ENCODE measurements at places on chromosomes 13 and 19. TPM values are rescaled to one million over a fixed set of nuclear protein-coding genes. Genes with fewer than 3 reads are reported as not detected.

DNA sequence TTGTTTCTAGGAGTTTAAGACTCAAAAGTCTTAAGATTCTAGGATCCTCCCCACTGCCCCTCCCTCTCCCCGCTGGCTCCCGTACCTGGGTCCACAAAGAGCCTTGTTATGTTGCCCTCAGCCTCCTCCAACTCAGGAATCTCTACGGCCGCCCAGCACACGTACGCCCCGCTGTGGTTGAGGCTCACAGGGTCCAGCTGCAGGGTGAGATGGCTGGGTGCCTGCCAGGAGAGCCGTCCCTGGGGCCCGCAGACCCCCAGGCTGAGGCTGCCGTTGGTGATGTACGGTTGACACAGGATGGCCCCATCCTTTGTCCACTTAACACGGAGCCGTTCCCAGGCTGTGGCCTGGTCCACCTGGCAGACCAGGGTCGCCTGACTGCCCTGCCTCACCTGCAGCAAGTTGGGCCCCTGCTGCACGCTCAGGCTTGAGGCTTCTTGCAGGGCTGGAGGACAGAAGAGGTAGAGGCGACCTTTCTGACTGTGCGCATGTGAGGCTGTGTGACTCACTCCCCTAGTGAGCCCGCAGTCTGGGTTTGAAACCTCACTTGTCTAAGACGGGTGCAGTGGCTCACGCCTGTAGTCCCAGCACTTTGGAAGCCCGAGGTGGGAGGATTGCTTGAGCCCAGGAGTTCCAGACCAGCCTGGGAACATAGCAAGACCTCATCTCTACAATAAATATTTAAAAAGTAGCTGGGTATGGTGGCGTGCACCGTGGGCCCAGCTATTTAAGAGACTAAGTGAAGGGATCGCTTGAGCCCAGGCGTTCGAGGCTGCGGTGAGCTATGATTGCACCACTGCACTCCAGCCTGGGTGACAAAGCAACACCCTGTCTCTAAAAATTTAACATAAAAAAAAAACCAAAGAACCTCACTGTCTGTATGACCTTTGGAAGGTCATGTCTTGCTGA is 4.0 kb downstream of the TMIGD2 start:
- DNase-seq = no peak

DNA sequence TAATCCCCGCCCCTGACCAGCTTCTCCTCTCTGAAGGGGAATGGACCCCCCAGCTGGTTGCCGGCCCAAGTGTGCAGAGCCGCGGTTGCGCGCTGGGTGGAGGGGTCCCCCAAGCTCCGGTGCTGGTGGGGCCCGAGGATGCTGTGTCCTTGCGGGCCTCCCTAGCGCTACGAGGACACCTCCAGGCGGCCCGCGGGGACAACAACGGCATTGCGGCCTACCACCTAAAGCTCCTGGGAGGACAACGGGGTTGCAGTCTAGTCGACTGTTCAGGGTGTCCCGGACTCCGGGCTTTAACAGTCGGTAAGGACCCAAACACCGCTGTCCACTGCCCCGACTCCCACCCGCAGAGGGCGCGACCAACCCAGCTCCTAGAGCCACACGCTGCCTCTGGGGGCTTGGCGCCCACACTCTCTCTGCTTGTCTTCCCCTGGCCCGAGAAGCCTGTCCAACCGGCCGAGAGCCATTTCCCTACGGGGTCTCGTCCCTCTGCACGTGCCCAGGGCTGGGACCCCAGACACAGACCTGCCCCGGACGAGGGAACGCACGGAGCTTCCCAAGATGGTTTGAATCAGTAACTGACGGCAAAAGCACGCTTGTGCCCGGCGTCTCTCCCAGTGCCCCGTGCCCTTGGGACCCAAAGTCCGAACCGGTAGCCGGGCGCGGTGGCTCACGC is 927 bp upstream of the SDHAF1 start:
- peak; percentile 25 for DNase-seq

GRCh38 chr19:32708457-32708856 is 11.1 kb upstream of the TDRD12 start:
- DNase-seq = no peak

- no peak for DNase-seq
Observed at GRCh38 chr19:663682-664117, 686 bp upstream of the RNF126 start.

GRCh38 chr13:100254002-100254401 is 165.1 kb downstream of the PCCA start:
- no peak for DNase-seq

DNA sequence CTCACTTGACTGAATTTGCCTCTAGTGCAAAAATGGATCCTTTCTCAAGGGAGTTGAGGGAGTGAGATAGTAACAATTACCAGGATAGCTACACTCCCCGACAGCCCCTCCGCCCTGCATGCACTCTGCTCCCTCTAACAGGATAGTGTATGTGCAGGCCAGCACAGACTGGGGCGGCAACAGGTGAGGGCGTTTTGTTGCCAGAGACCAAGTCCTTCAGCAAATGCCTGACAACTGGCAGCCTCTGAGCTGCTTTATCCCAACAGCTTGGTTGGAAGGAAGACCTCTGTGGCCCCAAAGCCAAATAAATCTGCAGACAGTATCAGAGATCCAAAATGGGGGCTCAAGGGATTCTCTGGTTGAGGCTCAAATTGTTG is 86.6 kb downstream of the SLC7A1 start:
- DNase-seq = no peak

- no peak for DNase-seq
Observed at GRCh38 chr19:56099638-56100539, 21.2 kb downstream of the ZNF787 start.

GRCh38 chr19:18118420-18119012 is 20.9 kb downstream of the MAST3 start:
- DNase-seq = no peak

GRCh38 chr13:101019126-101019525 is 344.5 kb upstream of the TMTC4 start:
- no peak for DNase-seq

- no peak for DNase-seq
Observed at GRCh38 chr13:97388373-97388772, 45.6 kb upstream of the RAP2A start.

DNA sequence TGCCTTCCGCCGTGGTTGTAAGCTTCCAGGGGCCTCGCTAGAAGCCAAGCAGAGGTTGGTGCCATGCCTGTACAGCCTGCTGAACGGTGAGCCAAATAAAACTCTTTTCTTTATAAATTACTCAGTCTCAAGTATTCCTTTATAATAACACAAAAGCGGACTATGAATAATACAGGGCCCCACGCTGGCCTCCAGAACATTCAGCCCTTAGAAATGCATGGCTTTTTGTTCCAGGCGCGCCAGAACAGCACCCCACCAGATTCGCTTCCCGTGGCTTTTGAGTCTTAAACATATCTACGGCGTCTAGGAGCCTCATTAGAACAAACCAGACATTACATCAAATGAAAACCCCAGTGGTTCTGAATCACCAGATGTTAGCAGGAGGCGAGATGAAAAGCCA is 75.1 kb downstream of the SLC15A1 start:
- DNase-seq = no peak

GRCh38 chr13:114115191-114115671 is 17.2 kb downstream of the RASA3 start:
- no peak for DNase-seq

DNA sequence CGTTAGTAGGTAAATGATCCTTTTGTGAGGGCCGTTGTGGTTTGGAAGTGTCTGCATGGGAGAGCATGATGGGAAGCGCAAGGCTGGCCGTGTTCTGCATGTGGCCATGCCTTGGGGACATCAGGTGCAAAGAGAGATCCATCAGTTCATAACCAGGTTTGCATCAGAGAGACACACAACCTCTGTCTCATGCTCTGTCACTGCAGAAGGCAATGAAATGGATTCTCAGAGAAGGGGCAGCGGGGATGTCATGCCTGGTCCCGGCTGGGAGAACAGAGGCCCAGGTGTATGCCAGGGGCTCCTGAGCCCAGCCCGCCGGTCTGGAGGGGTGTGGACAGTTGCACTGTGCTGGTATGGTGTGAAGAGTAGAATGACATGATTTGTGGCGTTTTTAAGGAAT is 60.2 kb downstream of the GGACT start:
- DNase-seq = no peak

GRCh38 chr19:33430674-33431277 is 57.3 kb downstream of the CEBPG start:
- DNase-seq = peak; percentile 51

- no peak for DNase-seq
Observed at GRCh38 chr19:8639821-8640401, 9.5 kb downstream of the NFILZ start.

DNA sequence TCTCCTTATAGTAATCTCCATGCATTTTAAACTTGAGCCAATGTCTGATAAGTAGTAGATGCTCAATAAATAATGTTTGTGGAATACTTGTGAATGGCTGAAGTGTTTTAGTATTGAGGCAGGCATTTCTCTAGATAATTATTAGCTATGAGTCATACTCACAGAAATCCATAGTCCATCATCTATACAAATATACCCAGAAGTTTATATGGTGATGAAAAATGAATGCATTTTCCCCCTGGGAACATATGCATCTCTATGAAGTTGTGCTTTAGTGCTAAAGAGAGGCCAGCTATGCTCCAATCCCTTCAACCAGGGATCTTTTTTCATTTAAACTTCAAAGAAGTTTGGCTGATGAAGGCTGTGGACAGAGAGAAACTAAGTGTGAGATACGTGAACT is 17.2 kb downstream of the MBNL2 start:
- DNase-seq = no peak

DNA sequence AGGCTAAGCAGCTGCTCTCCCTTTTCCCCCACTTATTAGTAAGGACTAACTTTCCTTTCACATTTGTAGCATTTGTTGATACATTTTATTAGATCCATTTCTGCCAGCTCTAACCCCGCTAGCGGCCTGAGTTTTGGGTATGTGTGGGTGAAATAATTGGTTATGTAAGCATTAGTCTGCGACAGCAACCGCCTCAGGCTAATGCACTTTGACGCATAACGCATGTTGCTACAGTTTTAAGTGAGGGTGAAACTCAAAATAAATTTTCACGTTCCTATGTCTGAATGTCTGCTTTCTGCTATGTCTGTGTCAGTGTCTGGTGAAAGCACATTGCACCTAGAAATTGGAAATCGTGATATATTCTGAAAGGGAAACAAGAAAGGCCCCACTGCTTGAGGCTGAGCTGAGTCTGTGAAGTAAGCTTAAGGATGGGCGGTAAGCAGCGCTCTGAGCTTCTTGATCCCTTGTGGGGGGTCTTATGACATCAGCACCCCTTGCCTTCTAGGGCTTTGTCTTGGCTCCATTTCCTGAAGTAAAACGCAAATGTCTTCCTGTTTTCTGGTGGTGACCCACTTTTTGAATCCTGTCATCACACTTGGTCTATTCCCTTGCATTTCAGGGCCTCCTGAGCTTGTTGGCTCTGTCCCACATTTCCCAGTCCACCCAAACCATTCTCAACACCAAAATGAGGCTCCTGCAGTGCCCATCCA is 648.3 kb upstream of the ARGLU1 start:
- no peak for DNase-seq

DNA sequence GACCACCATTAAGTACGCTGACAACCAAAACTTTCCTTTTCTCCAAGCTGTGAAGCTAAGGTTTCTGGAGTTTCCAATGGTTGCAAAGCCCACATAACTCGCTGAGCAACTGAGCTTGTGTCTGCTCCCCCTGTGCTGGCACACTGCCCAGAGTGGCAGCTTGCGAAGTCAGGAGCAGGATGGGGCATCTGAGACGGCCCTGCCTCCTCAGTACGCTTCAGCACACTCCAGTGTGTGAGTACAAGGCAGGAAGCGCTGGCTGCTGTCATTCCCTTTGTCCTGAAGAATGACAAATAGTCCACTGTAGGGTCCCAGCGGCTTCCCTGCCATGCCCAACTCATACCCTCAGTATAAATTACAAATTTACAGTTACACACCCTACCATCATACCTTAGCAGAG is 51.5 kb downstream of the SKA3 start:
- no peak for DNase-seq

- DNase-seq = no peak
Observed at GRCh38 chr13:52001120-52001731, 10.0 kb downstream of the ATP7B start.

- DNase-seq = no peak
Observed at GRCh38 chr13:103371271-103371670, 305.1 kb upstream of the SLC10A2 start.

DNA sequence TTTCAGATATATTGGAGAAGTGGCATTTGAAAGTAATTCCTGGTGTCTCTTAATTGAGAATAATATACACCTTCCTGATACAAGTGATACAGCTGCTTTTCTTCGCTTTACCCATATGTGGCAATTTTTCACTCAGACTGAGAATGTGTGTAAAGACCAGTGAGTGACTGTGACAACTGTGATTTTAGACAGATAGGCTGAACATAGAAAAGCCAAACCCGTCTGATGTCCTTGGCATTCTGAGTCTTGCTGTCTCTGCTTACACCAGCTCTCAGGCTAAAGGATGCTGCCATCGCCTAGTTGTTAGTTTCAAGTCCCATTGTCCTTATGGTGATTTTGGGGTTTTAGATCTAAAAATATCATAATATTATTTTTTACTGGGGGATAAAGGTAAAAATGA is 492.6 kb downstream of the RFC3 start:
- DNase-seq = no peak

- no peak for DNase-seq
Observed at GRCh38 chr13:107822006-107822405, 393.3 kb downstream of the LIG4 start.

- no peak for DNase-seq
Observed at GRCh38 chr19:54329476-54330165, 9.3 kb downstream of the LILRA4 start.

GRCh38 chr13:89977203-89977602 is 1370.3 kb upstream of the MIR17HG start:
- DNase-seq = no peak

- no peak for DNase-seq
Observed at GRCh38 chr13:112747256-112747655, 57.4 kb downstream of the ATP11A start.

- no peak for DNase-seq
Observed at GRCh38 chr13:30443957-30444404, 21.7 kb downstream of the UBE2L5 start.

Gene OXGR1
- not detected for total RNA-seq

Gene ZNRF4
- not detected for total RNA-seq

Gene CEACAM16
- total RNA-seq = not detected

Gene ZNF878
- total RNA-seq = 0.48 TPM

Gene ZNF541
- total RNA-seq = 0.64 TPM

Gene FSD1
- total RNA-seq = not detected

Gene SIGLEC8
- 0.14 TPM for total RNA-seq

Gene IGFL2
- total RNA-seq = not detected

Gene ZNF14
- total RNA-seq = 6.6 TPM

Gene CYSLTR2
- total RNA-seq = 10.7 TPM

Gene ZNF723
- not detected for total RNA-seq

Gene LGALS7B
- total RNA-seq = not detected

Gene F7
- 0.31 TPM for total RNA-seq

Gene GFY
- not detected for total RNA-seq

Gene CRLF1
- 3.1 TPM for total RNA-seq

Gene C1QTNF9
- total RNA-seq = 1.5 TPM

Gene OR7A5
- not detected for total RNA-seq
